Cerebellum (tissue), 4 donors: ENCODE measurements at places on chromosomes 16 and 17.

- no peak for DNase-seq
These were observed 6.2 kb downstream of the AANAT start for GRCh38 chr17:76473541-76473985.

- DNase-seq, result no peak
These were observed 13.7 kb downstream of the METTL22 start for GRCh38 chr16:8634991-8635736.

- DNase-seq, result no peak
These were observed 82.0 kb downstream of the RGS9 start for GRCh38 chr17:65219124-65219523.

GRCh38 chr17:48795444-48796162 is 21.4 kb downstream of the TTLL6 start:
- DNase-seq, result no peak
